ENCODE measurements at places on chromosomes 2 and 18.

GRCh38 chr2:33528441-33528950, 52.0 kb downstream of the RASGRP3 start:
- no peak for DNase-seq

- DNase-seq: no peak
Observed at GRCh38 chr2:57894381-57894780, 152.2 kb upstream of the VRK2 start.

GRCh38 chr2:110837446-110838409, 105.4 kb downstream of the ACOXL start:
- DNase-seq: no peak

DNA sequence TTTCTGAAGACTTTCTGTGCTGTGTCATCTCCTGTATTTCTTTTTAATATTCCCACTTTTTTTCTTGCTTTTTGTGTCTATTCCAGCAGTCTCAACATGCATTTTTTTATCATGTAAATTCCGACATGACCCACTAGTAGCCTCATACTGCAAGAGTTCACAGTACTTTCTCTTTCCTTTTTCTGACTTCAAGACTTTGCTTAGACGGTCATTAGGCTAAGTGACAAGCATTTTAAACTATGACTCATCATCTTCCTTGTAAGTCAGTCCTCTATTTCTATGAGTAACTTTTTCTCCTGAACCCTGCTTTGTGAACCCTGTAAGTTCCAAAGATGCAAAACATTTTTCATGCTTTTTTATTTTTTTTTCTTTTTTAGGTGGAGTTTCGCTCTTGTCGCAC, 381.2 kb downstream of the TXNL1 start:
- DNase-seq: no peak

GRCh38 chr18:59768409-59768808, 71.2 kb upstream of the CCBE1 start:
- DNase-seq: no peak

DNA sequence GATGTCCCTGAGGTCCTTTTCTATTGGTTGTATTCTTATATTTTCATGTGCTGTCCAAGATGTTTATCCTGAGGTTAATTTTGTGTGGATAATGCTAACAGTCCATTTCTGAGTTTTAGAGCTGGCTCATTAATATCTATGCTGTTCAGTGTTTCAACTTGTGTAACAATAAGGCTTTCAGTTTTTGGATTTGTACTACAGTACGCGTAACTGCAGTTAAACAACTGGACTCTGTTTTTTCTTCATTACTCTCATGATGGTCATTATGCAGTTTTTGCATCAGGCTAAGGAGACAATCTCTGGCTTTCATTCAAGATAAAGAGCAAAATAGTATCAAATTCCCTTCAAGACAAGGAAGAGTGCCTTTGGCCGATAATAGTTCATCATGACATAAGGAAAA, 1364.8 kb downstream of the DPP10 start:
- DNase-seq: no peak

GRCh38 chr18:4605212-4605611, 150.1 kb upstream of the DLGAP1 start:
- DNase-seq: no peak

GRCh38 chr2:75920859-75921551, 210.3 kb upstream of the GCFC2 start:
- no peak for DNase-seq

DNA sequence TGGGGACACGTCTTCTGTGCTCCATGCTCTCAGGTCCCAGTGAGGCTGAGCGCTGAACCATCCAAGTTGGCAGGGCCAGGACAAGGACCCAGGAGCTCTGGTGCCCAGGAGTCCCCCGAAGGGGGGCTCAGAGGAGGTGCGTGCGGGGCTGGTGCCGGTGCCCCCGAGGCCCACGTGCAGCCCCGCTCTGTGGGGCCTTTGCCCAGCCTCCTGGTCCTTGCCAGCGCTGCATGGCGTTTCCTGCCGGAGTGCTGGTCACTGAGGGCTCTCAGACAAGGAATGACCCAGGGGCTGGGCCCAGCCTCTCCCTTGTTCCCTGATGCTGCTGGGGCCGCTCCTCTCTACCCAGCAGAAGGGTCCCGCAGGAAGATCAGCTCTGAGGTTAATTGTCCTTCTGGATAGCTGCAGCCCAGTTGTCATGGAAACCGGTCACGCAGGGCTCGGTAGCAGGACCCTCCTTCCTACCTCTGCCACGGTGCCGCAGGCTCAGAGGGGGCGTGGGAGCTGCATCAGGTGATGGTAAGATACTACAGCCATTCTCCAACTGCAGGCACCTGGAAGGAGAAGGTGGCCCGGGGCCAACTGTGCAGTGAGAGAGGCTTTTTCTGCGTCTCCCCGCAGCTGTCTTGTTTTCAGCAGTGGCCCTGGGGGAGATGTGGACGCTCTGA, 64.5 kb downstream of the RRM2 start:
- DNase-seq: no peak

- DNase-seq: no peak
Observed at GRCh38 chr2:102421890-102422759, 835 bp upstream of the IL18RAP start.

DNA sequence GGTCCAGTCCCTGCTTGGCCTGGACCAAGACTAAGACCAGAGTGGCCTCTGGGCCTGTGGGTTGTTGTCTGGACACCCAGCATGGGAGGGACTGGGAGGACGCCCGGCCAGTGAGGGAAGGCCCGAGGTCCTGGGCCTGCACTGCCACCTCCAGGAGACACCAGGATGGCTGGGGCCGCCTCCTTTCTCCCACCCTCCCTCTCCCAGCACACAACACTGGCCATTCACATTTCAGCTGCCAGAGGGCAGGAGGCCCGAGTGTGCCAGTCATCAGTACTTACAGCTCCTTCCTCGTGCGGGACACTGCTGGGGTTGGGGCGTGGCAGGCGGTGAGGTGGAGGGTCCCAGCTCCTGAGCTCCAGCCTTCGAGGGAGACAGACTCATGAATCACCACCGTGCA, 133.5 kb downstream of the ASB1 start:
- DNase-seq: no peak

- DNase-seq: no peak
Observed at GRCh38 chr2:69680001-69680675, 36.6 kb upstream of the AAK1 start.

DNA sequence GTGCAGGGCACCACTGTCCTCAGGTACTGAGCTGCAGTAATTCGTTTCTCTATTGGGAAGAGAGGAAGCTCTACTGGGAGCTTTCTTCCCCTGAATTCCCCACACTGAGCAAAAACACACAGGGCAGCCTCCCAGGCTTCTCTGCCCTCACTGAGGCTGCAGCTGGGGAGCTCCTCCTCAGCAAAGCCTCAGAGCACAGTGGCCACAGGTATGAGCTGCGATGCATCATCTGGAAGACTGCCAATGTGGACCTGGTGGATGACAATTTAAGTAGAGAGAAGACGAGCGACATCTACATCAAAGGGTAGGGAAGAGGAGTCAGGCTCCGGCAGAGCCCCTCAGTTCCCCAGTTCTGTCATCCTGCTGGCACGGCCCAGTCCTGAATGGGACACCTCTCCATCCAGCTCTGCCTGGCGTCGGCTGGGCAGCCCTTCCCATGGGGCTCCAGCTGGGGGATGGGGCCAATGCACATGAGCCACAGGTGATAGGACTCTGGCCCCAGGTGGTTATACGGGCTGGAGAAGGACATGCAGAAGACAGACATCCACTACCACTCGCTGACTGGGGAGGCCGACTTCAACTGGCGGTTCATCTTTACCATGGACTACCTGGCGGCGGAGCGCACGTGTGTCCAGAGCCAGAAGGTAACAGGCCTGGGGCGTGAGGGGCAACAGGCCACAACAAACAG, 37.6 kb downstream of the LMAN2L start:
- no peak for DNase-seq

DNA sequence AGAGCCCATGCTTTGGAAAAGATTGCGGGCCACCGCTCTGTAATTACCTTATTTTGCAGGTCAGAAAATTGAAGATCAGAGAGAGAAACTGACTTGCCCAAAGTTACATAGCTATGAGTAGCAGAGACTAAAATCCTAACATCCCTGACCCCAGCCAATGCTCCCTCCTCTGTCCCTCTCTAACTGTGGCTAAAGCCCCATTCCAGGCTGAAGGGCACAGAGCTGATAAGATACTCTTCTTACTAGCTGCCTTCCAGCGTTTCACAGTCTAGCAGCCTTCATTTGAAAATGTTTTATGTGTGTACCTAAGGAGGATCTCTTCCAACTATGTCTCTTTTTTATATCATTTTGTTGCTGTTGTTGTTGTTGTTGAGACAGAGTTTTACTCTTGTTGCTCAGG, 81.4 kb upstream of the LRATD1 start:
- DNase-seq: no peak

GRCh38 chr2:127479219-127479825, 47.0 kb downstream of the IWS1 start:
- DNase-seq: no peak

DNA sequence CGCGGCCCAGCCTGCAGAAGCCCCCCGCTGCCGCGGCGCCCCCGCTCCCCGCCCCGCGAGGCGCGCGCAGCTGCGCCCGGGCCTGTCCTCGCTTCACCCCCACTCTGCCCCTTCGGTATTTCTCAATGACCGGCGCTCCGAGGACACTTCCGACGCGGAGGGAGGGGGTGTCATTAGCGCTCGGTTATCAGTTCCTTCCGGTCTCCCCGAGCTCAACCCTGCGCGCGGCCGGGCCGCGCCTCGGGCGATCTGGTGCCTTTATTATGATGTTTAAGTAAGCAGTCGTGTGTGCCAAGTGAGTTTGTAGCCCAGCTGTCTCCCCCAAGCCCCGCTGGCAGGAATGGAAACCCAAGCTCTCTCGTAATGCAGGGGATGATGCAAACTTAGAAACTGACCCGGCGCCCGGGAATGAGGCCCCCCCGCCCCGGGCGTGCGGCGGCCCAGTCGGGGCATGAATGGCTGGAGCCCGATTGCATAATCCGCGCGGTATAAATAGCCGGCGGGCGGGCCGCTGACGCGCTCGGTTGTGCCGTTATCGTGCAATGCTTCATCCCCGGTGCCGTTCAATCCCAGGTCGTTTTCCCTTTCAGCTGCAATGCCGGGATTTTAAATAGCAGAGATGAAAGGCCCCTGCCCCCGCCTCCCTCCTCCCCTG, 3.9 kb upstream of the SPRED2 start:
- no peak for DNase-seq

DNA sequence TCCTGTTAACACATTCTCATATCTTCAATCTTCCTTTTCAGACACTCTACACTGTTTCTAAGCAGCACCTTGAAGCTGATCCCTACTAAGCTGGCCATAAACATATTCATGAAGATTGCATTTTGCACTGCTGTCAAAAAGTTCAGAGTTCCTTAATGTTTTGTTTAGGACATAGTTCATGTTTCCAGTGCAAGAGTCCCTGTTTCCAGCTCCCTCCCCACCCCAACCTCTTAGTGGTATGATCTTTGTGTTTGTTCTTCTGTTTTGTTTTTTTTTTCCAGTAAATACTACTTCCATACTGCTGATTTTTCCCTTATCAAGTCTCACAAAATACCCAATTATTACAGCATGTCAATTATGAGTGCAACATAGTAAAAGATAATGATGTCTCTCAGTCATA, 4.1 kb upstream of the SLC40A1 start:
- no peak for DNase-seq

DNA sequence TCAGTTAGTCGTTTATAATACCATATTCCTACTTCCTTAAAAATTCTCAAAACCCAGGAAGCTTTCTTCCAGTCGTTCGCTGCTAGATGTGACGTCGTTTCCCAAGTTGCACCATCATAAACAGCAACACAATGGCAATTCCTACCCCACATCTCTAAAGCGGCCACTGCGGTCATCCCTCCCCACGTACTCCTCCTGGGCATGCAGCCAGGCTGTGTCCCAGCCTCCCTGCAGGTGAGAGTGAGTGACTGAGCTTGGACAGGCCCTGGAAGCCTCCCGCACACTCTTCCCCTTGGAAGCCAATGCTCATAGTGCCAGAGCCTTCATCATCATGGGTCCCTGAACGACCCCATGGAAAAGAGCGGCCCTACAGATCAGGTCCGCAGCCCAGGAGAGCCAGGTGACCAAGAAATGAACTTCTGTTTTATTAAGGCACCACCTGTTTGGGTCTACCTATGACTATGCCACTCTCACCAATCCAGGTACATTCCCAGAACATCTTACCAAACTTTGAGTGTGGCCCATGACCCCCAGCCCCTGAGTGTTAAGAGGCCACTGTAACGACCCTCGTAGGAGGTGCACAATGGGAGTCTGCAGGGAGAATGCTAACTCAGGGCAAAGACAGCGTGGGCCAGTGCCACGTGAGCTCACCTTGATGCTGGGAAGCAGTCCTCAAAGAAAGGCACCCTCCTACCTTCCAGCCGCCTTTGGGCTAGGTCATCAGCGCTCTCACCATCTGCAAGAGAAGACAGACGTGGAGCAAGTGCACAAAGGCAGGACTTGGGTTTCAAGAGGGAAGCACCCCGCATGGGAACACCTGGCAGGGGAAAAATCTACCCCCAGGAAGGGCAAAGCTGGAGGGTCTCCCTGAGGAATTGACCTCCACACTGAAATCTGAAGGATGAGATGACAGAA, 74.7 kb upstream of the RAB6C start:
- DNase-seq: no peak

DNA sequence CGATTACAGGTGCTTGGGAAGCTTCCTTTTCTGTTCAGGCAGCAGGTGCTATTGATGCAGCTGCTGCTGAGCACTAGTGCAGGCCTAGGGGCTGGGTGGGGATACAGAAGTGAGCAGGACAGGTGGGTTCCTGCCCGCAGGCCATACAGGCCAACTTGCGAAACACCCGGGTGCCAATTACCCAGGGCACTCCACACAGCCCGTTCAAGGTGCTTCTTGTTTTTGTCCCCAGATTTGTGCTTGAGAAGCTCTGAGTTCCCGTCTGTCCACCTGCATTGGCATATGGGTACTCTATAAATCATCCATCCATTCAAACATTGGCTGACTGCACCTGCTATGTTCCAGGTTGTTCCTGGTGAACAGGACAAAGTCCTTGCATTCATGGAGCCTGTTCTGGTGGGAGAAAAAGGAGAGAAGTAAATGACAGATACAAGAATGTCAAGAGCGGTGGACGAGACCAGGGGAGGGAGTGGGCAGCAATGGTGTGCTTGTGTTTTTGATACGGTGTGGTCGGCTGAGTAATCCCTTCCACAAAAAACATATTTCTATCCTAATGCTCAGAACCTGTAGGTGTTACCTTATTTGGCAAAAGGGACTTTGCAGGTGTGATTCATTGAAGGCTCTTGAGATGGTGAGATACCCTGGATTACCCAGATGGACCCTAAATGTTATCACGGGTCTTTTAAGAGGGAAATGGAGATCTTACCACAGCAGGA, 31.4 kb downstream of the SH3BP4 start:
- no peak for DNase-seq

DNA sequence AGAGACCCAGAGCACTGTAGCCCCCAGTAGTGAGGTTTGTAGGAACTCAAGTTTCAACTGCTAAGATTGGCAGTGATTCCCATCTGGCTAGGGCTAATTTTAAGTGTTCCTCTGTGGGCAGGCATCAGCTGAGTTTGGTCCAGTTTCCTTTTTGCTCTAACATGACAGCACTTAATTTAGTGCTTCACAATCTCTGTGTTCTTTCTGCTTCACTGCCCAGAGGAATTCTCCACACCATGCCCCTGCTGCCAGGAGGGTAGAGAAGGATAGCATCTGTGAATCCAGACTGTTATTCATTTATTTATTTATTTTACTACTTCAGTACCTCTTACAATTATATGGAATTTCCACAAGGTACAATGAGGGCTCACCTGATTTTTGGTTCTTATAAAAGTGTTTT, 549.9 kb upstream of the FSIP2 start:
- DNase-seq: no peak

- no peak for DNase-seq
Observed at GRCh38 chr2:115303-115702, 69.0 kb upstream of the FAM110C start.

GRCh38 chr18:37547196-37547827, 18.3 kb downstream of the CELF4 start:
- no peak for DNase-seq

Data from stimulated activated CD4-positive, alpha-beta T cell treated with anti-CD3 and anti-CD28 coated beads, Interleukin-1b, Interleukin-23, amount 100 ng/mL, for 1 hour (primary cell).